IPS DF 6.9 (cell line): ENCODE measurements at places on chromosomes 7 and 10.

DNA sequence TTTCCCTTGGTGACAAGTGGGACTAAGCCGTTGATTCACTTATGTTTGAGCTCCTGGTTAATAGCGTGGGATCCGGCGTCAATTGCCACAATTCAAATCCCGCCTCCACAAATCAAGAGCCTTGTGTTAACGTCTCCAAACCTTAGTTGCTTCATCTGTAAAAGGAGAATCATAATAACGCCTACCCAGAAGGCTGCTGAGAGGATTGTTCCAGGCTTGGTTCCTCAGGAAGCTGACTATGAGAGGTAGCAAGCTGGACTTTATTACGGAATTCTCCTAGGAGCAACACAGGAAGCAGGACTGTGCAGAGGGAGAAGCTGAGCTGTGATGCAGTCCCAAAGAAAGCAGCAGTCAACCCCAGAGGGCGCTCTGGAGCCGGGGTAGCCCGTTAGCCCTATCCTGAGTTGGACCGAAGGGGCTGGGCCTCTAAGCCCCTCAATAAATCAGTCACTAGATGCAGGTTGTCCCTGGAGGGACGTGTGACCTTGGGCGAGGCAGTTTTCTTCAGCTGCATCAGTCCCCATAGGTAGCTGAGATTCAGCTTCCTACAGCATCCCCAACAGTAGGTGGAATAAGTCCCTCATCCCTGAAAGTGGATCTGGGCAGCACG lies 6.9 kb upstream of the BAG3 start:
- DNase-seq = no peak

DNA sequence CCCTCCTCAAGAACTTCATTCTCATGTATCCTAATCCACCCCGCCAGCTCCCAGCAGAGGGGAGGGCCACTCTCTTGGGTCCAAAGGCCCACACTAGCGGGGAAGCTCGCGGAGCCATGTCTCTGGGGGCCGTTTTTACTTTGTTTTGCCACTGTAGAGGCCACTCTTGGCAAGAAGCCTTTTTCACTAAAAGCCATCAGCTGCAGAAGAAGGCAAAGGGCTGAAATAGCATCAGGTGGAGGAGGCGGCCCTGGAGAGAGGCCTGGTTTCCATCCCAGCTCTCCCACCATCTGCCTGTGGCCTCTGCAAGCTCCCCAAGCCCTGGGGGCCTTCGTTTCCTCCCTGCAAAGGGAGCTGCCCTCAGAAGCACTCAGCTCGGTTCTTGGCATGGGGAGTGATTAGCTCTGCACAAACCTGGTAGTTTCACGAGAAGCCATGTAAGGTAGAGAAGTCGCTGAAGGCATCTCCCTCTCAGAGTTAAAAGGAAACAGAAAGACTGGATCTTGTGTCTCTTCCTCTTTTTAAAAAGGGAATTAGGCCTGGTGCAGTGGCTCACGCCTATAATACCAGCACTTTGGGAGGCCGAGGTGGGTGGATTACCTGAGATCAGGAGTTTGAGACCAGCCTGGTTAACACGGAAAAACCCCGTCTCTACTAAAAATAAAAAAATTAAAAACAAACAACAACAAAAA lies 70.3 kb downstream of the PARP12 start:
- no peak for DNase-seq

- DNase-seq = no peak
These were observed 95.3 kb downstream of the HERPUD2 start for GRCh38 chr7:35599645-35600044.

GRCh38 chr7:68969571-68969970 lies 628.7 kb upstream of the AUTS2 start:
- DNase-seq = no peak

GRCh38 chr7:127347567-127348246 lies 44.8 kb downstream of the ZNF800 start:
- peak; percentile 27 for DNase-seq

DNA sequence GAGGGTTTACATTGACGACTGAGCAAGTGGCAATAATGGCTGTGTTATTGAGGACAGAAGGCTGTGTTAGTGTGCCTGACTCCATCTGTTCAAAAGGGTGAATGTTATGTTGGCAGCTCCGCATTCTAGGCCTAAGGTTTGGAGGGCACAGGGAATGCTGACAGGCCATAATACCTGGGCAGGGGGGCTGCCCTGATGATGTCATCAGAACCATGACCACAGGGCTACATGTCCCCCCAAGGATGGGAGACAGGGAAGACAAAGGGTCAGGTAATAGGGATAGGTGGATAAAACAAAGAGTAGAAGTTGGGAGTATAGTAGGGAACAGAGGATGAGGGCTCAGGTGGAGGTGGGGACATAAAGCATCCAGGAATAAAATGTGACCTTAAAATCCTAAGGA lies 1.8 kb upstream of the PPP3CB start:
- no peak for DNase-seq

DNA sequence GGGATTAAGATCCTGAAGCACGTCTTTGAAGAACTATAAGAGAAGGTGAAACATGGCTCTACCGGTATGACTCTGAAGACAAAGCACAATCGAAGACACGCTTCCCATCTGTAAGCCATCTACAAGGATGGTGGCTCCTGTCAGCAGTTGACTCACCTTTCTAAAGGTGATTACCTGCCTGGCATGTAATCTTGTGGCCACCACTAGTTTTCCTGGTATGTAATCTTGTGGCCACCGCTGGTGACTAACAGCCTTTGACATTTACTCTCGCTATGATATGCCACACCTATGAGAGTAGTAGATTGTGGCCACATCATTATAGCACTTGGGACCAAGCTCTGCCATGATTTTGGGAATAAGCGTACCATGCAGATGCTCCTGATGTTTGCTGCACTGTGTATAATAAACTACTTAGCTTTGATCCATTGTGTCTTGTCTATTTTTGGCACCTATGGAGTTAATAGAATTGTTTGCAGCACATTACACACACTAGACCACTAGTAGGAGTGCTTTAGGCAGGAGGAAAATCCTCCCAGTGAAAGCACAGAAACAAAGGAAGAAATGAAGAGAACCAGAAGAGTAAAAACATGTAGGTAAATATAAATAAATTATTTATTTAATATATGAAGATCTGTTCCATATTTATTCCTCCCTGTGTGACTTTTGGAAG lies 59.8 kb downstream of the VAX1 start:
- DNase-seq = no peak

- no peak for DNase-seq
These were observed 32.6 kb downstream of the IKZF1 start for GRCh38 chr7:50336894-50337703.
